Pulmonary artery endothelial cell (primary cell): ENCODE measurements at places on chromosomes 3 and 15.

DNA sequence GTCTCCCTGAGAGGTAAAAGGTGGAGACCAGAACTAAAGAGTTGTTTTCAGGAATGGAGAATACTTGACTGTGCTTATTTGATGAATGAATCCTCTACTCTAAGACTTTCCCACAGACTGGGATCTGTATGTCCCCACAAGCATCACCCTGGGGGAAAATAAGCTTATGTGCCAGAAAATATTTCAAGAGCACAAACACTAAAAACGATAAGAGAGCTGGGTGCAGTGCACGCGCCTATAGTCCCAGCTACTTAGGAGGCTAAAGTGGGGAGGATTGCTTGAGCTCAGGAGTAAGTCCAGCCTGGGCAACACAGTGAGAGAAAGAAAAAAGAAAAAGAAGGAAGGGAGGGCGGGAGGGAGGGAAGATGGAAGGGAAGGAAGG, 150.7 kb downstream of the ADAM10 start:
- DNase-seq, result no peak

DNA sequence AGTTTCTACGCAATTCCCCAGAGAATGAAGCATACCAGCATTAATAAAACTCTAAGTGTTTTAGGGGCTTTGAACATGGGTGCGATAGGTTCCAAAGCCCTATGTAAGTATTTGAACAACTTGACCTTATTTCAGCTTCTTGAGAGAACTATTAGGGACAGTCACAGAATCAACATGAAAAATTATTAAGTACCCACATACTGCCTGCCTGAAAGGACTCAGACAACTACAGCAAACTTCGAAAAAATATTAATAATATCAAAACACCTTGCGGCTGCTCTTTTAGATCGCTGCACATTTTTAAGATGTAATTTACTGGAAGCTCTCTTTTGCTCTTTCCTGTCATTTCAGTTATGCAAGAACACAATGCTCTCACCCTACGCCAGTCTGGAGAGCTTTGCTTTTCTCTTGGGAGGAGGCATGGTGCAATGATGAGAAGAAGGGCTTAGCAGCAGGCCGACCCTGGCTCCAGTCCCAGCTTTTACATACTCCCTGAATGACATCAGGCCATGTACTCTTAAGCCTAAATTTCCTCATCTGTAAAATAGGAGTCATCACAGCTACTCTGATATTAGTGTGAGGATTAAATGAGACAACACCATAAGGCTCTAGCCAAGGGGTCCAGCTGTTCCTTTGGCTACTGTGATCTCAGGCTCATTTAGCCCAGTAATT, 640.7 kb downstream of the FHIT start:
- DNase-seq, result no peak

DNA sequence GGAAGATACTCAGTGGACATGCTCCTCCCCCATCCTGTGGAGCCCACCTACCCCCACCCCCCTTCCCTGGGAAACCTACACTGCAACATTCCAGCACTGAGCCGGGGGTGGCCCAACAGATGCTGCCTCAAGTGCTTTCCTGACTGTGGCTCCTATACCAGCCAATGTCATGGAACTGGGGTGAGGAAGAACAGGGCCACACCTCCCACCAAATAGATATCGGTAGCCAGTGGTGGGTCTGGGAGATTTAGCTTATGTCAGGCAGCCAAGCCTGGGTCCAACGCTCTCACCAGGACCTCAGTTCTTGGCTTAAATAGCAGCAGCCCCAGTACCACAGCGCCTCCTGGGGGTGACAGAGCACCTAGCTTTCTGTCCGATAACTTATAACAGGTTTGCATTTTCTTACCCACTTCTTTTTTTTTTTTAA, 30.3 kb downstream of the CDC25A start:
- peak; percentile 44 for DNase-seq

GRCh38 chr15:63202861-63203260, 13.5 kb downstream of the RAB8B start:
- no peak for DNase-seq

- DNase-seq, result no peak
Observed at GRCh38 chr3:104412608-104413580, 953.8 kb upstream of the ALCAM start.

DNA sequence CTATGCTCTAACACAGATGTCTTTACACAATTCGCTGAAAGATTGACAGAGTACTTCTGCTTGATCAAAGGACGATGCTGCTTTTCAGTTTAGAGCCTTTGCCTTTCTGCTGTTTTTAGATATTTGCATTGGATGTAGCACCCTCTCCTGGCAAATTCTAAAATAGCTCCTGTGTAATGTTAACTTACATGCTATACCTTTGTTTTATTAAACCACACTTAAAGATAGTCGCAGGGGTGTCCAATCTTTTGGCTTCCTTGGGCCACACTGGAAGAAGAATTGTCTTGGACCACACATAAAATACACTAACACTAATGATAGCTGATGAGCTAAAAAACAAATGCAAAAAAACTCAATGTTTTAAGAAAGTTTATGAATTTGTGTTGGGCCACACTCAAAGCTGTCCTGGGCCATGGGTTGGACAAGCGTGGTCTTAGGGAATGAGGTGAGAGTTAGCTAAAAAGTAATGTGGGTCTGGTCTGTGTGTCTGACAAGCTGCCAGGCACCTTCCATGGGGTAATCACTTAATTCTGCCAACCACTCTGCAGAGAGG, 62.9 kb downstream of the ATG7 start:
- DNase-seq, result peak; percentile 46

- no peak for DNase-seq
Observed at GRCh38 chr3:46693038-46693891, at the start of gene ALS2CL. TSS of gene ALS2CL (minus strand) at chr3:46693679. CDS start at chr3:46689440, 4,239 bp downstream.

DNA sequence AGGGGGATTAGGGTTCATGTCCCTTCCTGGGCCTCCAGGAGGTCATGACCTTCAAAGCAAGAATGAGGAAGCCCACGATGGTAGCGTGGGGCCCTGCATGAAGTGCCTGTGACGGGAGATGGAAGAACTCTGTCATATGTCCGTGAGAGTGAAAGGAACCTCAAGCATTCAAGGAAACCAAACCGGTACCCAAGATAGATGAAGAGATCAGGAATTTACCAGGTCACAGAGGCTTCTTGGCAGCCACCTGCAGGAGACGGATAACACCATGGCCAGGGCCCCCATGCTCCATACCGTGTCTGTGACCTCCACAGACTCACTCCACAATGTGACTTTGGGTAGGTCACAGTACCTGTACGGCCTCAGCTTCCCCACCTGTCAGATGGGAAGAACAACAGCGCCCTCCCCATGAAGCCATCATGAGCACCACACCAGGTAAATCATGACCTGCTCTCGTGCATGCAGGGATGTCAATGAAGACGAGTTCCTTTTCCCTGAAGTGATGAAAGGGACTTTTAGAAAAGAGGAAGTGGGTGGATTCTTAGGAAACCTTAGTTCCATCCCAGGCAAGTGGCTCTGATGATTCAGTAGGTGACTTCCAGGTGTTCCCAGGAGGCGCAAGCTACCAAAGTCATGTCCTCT, 23.3 kb upstream of the CYP11A1 start:
- DNase-seq, result no peak

DNA sequence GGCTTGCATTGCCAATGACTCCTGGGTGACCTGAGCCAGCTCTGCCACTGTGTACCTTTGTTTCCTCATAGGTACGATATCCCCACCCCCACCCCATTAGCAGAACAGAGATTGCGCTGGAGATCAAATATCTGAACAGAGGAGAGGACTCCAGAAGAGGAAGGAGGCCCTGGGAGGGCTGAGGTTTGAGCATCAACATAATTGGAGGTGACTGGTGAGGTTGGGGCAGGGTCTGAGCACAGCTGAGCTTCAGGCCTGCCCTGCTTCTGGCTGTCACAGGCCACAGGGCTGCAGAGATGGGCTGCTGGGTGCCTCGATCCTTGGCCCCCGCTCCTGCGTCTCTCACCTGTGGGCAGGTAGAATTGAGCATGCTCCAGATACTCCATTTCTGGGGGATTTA, 21.3 kb upstream of the CACNA2D2 start:
- no peak for DNase-seq

DNA sequence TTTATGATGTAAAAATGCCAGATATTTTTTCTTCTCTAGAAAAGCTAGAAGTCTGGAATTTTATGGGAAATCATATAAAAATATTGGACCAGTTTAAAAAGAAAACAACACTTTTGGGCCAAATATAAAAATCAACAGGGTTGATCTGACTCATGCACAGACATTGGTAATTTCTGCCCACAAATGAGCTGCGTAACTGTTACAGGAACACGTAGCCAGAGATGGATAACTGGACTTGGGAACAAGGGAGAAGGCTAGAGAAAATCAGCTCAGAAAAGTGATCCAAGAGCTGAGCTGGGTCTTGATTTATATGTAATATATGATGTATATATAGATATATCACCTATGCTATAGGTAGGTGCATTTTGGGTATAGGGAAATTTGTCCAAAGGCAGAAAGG, 36.8 kb upstream of the NAALADL2 start:
- no peak for DNase-seq

DNA sequence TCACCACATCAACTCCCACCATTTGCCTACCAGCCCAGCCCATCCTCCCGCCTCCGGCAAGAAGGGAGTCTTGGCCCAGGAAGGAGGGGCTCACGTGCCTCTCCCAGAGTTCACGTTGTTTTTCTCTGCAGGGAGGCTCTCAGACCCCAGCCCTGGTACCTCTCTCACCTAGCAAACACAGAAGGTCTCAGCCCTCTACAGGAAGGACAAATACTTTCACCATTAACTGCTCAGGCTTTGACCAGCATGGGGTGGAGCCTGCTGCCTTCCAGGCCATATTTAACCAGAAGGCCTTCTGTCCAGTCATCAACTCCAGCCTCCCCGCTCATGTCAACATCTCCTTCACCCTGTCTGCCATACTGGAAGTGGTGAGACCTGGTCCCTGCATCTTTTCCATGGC, 19.0 kb upstream of the HTR3E start:
- DNase-seq, result no peak

- no peak for DNase-seq
Observed at GRCh38 chr3:163468531-163469335, 1609.6 kb downstream of the SI start.

DNA sequence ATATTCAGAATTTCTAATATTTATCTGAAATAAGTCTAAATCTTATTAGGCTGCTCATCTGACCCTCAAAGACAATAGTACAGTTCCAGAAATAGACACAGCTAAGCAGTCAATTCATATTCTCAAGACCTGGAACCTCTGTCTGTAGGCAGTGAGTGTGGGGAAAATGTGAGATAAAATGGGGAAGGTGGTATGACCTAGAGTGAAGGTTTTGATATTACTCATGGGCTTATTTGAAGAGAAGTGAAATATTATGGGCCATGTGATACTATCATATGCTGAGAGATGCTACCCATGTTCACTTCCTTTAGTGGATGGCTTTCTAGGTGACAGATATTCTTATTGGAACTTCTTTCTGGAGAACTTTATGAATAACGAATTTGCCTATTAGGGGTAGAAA, 33.5 kb downstream of the TGFBR2 start:
- DNase-seq, result no peak

- DNase-seq, result no peak
Observed at GRCh38 chr3:40911928-40912327, 287.4 kb upstream of the CTNNB1 start.

- no peak for DNase-seq
Observed at GRCh38 chr3:112979244-112979832, 4.4 kb upstream of the CD200R1 start.
